ENCODE measurements at places on chromosomes 12 and 14.

DNA sequence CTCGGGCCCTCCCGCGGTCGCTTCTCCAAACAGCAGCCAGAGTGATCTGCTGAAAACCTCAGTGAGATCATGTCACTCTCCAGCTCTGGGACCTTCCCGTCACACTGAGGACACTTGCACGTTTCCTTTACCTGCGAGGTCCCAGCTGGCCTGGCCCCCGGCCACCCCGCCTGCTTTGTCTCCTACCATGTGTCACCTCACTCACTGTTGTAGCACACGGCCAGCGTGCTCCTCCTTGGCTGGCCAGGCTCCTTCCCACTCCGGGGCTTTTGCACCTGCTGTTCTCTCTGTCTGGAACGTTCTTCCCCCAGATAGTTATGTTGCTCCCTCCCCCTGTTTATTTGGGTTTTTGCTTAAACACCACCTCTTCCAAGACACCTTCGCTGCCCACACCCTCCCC, 199.0 kb downstream of the TSPAN9 start:
- no peak for DNase-seq

DNA sequence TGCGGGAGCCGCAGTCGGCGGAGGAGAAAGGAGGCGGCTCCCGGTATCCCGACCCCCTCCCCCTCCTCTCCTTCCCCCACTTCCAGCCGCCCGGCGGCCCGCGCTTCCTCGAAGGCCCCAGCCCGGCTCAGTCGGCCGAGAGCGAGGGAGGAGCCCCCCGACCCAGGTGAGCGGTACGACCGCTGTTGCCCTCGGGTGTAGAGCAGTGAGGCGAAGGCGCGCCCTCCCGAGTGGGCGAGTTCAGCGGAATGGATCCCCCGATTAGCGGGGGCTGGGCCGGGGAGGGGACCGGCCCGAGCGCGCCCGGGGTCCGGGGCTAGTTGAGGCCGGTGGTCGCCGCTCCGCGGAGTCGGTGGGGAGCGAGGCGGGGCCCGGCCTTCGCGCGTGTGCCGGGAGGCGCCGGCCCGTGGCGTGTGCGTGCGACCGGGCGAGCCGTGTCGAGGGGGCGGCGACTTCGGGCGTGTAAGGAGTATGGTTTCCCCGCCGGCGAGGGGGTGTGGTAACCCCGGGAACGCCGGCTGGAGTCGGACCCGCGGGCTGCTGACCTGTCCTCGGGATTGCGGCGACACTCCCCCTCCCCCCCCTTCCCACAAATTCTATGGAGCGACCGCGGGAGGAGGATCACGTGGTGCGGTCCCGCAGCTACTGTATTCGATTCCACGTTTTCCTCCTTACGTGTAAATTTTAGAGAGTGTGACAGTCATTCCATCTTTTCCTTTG, 501 bp downstream of the RIMKLB start:
- DNase-seq, result peak; percentile 68

DNA sequence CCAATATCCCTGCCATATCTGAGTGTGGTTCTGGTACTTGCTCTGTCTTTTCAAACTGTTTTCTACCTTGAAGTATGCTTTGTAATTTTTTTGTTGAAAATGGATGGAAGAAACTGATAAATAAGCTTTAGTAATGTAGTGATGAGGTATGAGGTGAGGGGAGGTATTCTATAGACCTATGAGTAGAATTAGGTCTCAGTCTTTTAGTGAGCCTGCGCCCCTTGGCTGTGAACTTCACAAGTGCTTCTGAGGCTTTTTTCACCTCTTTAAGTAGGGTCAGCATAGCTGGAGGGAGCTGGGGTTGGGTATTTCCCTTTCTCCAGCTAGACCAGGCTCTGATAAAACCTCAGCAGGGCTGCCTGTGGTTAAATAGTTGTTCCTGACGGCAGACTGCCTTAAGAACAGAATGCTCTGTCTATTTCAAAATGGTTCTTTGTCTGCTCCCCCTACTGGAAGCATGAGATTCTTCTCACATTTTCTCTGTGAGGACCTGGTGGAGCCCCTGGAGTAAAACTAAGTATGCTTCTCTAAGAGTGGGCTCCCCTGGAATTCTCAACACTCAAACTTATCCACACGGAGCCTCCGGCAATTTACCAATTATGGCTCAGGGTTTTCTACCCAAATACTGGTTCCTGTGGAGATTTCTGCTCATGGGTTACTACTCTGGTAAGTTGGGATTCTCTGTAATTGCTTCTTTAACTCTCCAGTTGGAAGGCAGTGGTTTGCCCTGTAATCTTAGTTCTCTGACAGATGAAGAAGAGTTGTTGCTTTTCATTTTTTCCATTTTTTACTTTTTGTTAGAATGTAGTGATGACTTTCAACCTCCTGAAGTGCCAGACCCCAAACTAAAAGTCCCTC, 13.1 kb downstream of the KRT5 start:
- no peak for DNase-seq

- no peak for DNase-seq
Measured at GRCh38 chr12:56834886-56835285, 71.8 kb downstream of the HSD17B6 start.

DNA sequence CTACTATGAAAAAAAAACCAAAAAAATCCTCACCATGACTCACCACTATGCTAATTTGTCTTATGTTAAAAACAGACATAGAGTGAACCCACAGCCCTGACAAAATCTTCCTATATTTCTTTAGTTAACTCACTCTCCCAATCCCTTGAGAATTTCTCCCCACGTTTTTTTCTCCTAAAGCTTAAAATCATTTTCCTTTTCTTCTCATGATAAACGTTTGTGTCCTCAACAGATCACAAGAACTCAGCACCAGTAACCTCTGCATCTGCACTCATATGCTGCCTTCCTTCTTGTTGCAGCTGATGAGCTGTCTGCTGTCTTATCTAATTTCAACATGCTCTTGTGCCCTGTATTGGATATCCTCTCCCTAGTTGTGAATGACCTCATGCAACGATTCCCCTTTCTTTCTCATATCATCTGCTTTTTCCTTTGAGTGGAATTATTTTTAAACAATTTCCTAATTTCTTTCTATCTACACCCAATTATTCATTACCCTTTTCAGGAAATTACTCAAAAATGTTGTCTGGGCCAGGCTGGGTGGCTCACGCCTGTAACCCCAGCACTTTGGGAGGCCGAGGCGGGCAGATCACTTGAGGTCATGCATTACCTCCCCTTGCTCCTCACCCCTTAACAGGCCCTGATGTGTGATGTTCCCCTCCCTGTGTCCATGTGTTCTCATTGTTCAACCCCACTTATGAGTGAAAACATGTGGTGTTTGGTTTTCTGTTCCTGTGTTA, 427.5 kb upstream of the MGAT4C start:
- DNase-seq, result no peak

DNA sequence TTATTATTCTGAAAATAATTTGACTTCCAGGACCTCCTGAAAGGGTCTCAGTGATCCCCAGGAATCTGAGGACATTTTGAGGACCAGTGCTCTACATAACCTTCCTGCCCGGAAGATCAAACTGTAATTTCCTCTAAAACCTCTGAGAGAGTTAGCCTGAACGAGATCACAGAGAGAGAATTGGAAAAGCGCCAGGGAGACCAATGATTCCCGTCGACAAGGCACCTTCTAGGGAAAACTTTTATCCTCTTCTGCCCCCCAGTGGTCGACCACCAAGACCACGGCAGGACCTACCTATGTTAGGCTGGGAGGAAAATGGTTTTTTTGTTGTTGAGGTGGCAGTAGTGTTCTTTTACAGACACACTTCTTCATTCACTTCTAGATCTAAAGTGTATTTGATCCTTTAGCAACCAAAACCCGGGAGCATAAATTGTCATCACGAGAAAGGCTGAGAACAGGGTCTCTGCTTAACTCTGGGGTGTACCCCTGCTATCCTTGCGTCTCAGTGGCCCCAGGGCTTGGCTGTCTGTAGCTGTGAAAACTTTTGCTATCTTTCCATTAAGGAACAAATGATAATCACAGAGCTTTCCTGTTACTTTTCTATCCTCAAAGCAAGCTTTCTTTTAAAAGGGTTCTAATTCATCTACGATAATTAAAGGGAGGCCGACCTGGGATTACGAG, 62.9 kb upstream of the NID2 start:
- DNase-seq, result peak; percentile 86

GRCh38 chr12:106865683-106866082, 90.0 kb upstream of the TMEM263 start:
- DNase-seq, result no peak

DNA sequence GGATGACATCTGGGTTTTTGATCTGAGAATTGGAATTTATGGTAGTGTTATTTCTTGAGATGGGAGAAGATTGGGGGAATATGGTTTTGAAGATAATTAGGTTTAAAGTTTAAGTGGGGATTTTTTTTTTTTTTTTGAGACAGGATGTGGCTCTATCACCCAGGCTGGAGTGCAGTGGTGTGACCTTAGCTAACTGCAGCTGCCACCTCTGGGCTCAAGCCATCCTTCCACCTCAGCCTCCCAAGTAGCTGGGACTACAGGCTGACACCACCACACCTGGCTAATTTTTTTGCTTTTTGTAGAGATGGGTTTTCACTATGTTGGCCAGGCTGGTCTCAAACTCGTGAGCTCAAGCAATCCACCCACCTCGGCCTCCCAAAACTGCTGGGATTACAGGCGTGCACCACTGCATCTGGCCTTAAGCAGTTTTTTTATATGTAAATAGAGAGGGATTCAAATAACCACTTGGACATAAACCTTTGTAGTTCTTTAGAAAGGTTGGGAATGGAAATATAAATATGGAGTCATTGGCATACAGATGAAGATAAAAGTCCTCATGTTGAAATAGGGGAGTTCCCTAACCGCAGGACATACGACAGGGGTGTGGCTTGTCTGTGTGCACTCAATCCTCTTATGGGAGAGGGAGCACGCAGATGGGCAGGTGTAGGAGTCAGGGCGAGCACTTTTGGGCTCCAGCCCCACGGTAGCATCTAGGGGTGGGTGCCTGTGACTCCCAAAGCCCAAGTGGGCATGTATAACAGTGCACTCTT, 4.7 kb downstream of the LIN52 start:
- no peak for DNase-seq

DNA sequence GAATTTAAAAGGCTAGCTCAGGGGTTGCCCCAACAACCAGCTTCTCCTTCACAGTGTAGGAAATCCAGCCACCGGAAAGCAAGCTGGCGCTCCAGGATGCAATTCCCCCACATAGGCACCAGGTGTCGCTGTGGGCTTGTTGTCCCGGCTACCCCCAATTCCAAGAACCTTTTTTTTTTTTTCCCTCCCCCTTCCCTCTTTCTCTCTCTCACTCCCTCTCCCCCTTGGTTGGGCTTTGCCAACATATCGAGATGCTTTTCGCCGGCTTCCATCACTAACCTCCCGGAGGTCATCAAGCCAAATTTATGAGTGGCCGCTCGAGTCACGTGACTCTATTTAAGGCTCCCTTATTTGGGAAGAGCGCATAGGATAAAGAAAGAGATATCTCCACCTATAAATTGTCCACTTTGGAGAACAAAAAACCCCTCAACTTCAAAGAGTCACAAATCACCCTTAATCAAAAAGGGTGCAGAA, at the start of gene HOXC5:
HOXC5 (plus strand) TSS at position 424 of the 474 bp plus-strand sequence. CDS start 73 bp downstream, outside the sequence.
- peak; percentile 79 for DNase-seq

- DNase-seq, result no peak
Measured at GRCh38 chr12:14460212-14460841, 94.8 kb downstream of the ATF7IP start.

DNA sequence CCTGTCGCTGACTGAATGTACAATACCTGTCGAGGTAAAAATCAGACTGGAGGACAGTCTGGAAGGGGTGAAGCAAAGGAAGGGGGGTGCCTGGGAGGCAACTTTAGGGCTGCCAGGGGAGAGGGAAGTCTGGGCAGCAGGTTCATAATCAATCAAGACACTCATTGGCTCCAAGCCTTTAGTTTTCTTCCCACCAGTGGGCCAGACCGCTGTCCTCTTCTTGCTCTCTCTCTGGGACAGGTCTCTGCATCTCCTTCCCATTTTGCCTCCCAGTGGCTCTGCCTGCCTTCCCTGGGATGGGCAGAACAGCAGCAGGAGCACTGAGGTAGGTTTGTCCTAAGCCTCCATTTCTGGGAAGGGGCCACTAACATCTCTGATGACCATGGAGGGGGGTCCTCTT, 206.5 kb downstream of the TTC8 start:
- no peak for DNase-seq

DNA sequence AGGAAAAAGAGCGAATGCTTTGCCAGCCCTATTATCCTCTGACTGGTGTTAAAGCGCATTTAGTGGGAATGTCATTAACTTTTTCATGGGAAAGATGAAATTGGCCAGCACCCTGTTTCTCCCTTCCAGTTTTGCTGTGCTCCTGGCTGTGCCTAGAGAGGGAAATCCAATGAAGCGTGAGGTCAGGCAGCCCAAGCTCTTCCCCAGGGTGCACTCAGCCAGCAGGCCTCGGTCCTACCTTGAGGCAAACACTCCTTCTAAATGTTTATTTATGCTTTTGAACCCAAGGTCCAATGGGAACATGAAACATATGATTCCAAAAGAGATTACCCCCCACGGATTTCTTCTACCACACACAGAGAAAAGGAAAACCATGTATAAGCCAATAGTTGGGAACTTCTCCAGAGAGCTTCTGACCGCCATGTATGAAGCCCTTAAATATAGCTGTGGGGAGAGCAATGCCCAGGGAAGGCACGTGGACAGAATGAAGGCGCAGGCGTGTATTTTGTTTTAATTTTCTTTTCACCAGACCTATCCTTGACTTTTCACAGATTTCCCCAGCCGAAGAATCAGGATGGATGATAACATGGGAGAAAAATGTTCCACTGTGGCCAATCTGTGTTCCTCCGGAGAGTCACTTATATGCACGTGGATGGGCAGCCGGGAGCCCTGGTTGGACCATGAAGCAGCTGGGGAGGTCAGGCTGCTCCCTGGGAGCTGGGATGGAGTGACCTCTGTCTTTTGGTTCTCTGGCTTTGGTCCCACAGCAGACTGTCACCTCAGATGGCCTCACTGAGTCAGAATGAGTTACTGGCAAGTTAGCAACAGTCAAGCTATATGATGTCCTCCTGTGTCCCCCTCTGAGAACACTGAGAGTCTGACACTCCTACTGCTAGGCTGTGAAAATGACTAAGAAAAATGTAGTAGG, 37.3 kb downstream of the GPR135 start:
- no peak for DNase-seq

DNA sequence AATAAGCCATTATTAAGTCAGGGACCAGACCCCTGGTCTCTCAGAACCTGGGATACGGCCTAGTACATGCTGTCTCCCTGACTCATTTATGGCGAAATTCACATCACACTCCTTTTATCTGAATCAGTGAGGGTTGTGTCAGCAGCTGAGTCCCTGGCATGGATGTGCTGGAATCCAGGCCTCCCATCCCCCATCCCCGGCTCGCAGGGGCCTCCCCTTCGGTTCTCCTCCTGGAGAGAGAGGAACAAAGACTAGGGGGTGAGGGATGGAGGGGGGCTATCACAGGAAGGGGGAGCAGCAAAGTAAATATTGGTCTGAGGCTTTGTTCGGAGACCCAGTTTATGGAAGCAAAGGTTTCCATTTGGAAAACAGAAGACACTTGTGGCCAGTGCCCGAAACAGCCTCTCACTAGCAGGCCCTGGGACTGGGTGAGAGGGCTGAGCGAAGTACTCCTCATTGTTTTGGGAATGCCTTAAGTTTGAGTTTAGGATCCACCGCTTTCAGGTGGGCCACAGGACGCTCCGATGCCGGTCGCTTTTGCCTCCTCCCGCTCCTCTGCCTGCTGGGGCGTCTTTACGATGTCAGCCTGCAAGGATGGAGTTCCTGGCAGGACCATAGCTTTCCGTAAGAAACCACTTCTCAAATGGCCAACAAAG, 145.0 kb downstream of the PRKCH start:
- no peak for DNase-seq
